ENCODE measurements at places on chromosomes 4 and X.
A peak's percentile ranks its signal among the peaks of the same experiment; 100 is the strongest.

GRCh38 chr4:34422472-34423175, 1821.7 kb downstream of the ARAP2 start:
- DNase-seq, result no peak

DNA sequence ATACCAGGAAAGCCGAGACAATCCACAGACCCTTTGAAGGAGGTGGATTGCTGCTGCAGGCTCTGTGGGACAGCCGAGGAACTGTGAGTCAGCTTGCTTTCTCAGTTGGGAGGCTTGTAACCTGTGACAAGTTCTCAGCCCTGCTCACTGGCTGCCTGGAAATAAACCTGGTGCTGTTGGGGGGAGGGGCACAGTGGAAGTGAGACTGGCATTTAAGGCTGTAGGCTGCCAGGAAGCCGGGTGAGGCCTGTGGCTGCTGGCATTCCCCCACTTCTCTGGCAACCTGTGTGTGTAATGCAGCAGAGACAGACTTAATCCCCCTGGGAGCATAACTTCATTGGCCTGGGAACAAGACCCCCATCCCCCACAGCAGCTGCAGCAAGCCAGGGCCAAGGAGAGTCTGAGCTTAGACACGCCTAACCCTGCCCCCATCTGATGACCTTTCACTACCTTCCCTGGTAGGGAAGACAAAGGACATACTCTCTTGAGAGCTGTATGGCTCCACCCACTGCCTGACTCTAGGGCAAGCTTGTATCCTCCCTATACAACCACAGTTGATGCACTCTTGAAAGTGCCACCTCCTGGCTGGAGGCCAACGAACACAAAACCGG, 64.1 kb downstream of the ALPK1 start:
- no peak for DNase-seq

DNA sequence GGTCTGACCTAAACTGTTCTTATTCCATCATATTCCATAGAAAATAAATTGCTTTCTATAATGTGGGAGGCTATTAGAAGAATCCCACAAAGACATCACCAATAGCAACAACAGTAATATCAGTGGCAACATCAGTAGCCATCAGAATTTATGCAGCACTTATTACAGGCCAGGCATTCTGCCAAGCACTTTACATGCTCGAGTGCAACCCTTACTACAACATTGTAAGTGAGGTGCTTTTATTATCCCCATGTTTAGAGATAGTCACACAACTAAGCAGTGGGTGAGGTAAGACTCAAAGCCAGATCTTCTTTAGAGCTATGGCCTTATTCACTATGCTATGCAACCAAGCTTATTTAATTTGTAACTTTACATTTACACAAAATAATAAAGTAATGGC, 317.1 kb upstream of the BMP3 start:
- no peak for DNase-seq

- no peak for DNase-seq
These were observed 63.6 kb downstream of the HADH start for GRCh38 chr4:108053251-108053711.

DNA sequence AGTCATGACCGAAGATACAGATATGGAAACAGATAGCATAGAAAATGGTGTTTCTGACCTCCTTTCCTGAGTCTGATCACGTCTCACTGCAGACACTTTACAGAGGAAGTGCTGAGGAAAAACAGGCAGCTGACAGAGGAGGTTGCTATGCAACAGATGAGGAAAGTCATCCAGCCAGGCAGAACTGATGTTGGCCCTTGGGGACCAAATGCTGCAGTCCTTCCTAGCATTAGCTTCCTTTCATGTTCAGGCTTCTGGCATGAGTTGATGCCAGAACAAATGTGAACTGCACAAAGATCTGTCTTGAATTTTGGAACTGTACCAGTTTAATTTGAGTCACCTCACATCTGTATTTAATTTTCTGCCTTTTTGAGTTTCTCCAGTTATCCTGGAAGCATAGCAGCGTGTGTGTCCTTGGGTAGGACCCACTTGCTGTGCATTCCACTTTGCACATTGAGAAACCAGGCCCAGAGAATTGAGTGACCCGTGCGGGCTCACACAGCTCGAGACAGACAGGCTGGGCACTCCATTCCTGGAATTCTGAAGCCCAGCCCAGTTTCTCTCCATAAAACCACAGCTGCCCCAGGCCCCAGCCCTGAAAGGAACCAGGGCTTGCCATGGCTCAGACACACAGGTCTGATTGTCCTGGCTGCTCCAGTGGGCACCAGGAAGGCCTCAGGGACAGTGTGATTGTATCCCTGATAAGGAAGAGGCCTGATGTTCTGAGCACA, 1.4 kb upstream of the MAGED1 start:
- peak; percentile 11 for DNase-seq

- no peak for DNase-seq
These were observed 16.9 kb downstream of the CYBB start for GRCh38 chrX:37796805-37797204.

GRCh38 chrX:3532581-3533085, 180.8 kb downstream of the PRKX start:
- no peak for DNase-seq

- no peak for DNase-seq
These were observed 21.7 kb upstream of the DCLK2 start for GRCh38 chr4:150056569-150056968.

GRCh38 chrX:39248330-39248729, 447.1 kb downstream of the MID1IP1 start:
- no peak for DNase-seq

- DNase-seq, result no peak
These were observed 116.2 kb downstream of the SLC2A9 start for GRCh38 chr4:9904976-9905587.

DNA sequence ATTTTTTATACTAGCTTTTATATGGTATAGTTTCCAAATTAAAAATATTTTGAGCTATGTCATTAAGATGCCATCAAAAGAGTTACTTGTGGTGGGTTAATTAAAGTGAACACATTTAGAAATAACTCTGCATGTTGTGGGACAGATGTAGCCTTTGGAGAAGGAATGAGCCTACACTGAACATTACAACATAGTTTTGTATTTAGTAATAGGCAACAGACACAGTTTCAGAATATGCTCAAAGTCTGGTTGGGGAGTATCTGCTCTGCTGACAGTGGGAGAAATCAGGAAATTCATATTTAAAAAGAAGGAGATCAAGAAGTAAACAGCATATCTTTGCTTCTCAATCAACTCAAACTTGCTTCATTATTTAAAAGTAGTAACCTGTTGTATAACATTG, 23.7 kb downstream of the EMCN start:
- DNase-seq, result no peak
